Stimulated activated CD4-positive, alpha-beta T cell treated with anti-CD3 and anti-CD28 coated beads, Interleukin-1b, Interleukin-23, amount 100 ng/mL, for 1 hour (primary cell): ENCODE measurements at places on chromosomes 7 and 10.

GRCh38 chr10:91787810-91788209, 10.4 kb upstream of the TNKS2 start:
- no peak for DNase-seq

DNA sequence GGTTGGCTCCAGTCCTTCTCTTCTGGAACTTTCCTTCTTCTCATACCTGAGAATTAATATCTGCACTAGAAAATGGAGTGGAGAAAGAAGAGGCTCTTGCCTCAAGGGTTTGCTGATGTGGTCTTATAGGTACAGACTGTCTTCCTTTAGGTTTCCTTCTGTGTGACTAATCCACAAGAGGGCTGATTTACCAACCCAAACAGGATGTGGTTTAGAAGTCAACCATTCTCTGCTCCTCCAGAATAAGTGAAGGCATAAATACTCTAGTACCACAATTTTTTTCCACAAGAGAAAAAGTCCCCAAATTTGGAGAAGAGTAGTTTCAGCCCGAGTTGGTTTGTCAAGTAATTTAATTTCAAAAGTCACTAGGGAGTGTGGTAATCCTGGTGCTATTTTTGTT, 85.8 kb downstream of the NRP1 start:
- DNase-seq = peak; percentile 2

GRCh38 chr7:138032186-138032585, 30.3 kb upstream of the CREB3L2 start:
- DNase-seq = no peak

- no peak for DNase-seq
Observed at GRCh38 chr7:90180649-90181048, 26.4 kb downstream of the STEAP1 start.

- DNase-seq = no peak
Observed at GRCh38 chr10:71840958-71841335, 10.1 kb downstream of the PSAP start.
